ENCODE measurements at places on chromosomes 6 and 20. TPM values are rescaled to one million over a fixed set of nuclear protein-coding genes. Genes with fewer than 3 reads are reported as not detected.

Gene CD93
- total RNA-seq = 0.11 TPM

- H3K27me3 ChIP-seq = no peaks in the 10 kb centered on the region
- no peaks in the 10 kb centered on the region for H3K36me3 ChIP-seq
- H3K4me3 ChIP-seq = no peak overlapping the region
Observed at GRCh38 chr20:62744741-62745191, 36.1 kb downstream of the NTSR1 start.

Gene YTHDF1
- 31.0 TPM for total RNA-seq

DNA sequence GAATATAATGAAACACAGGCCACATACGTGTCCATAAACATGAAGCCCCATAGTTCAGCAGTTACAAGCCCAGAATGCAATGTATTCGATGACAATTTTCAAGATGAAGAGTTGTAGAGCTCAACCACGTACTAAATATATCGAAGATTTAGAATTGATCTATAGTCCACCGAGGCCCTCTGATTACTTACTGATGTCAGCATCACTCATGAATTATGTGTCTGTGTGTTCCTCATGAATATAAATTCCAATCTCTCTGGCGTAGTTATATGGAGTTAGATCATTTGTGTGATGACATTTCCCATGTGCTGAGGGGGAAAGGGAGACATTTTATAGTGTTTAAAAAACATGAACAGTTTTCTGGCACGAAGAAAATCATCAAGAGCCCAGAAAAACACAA lies 97.5 kb downstream of the PFDN4 start:
- no peak overlapping the region for H3K27ac ChIP-seq
- peaks cover 6% of the 10 kb centered on the region for H3K4me1 ChIP-seq
- H3K4me3 ChIP-seq = no peak overlapping the region
- H3K27me3 ChIP-seq = peaks cover 18% of the 10 kb centered on the region
- no peaks in the 10 kb centered on the region for H3K36me3 ChIP-seq

Gene PRDM1
- total RNA-seq = 24.7 TPM

Gene CASS4
- total RNA-seq = 3.7 TPM

Gene WFDC10B
- not detected for total RNA-seq

DNA sequence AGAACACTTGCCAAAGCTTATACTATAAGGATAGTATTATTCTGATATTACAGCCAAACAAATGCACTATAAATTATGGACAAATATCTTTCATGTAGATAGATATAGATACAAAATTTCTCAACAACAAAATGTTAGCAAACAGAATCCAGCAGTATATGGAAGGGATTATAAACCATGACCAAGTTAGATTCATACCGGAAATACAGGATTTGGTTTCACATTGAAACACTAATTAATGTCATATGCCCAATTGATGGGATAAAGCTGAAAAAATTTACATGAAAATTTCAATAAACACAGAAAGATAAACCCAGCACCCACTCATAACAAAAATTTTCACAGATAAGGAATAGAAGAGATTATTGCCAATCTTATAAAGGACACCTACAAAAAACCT lies 770.3 kb upstream of the SLC35B3 start:
- no peaks in the 10 kb centered on the region for H3K4me1 ChIP-seq
- H3K27me3 ChIP-seq = no peaks in the 10 kb centered on the region
- no peak overlapping the region for H3K4me3 ChIP-seq

- no peak for DNase-seq
- H3K27me3 ChIP-seq = no peaks in the 10 kb centered on the region
- H3K4me1 ChIP-seq = no peaks in the 10 kb centered on the region
- H3K4me3 ChIP-seq = no peak overlapping the region
Observed at GRCh38 chr20:9270831-9271230, 201.9 kb downstream of the PLCB4 start.

Gene GMPR
- 0.31 TPM for total RNA-seq

DNA sequence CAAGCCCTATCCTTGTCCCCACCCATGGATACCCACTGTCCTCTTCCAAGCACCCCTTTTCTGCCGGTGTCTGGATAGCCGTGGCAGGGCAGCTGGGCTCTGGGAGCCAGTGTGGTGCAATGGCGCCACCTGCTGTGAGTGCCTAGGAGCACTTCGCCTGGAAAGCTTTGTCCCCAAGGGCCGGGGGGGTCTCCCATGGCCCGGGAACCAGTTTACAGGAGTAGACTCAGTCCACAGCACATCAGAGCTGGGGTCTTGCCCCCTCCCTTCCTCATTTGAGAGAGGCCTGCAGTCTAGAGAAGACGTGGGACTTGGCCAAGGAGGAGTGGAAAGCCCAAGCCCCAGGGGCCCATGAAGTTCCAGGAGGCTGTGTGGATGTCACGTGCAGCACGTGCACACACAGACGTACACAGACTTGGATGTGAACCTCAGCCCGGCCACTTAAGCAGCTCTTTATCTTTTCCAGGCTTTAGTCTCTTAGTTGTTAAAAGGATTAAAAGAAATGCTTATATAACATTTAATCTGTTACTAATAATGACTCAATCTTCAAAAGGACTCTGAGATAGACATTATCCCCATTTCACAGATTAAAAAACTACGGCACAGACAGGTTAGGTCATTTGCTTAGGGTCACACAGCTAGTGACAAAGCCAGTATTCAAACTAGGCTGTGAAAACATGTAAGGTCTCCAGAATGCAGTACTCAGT lies 40.9 kb upstream of the CDH22 start:
- H3K36me3 ChIP-seq = peaks cover 18% of the 10 kb centered on the region
- DNase-seq = peak; percentile 64
- no peak overlapping the region for H3K27ac ChIP-seq

DNA sequence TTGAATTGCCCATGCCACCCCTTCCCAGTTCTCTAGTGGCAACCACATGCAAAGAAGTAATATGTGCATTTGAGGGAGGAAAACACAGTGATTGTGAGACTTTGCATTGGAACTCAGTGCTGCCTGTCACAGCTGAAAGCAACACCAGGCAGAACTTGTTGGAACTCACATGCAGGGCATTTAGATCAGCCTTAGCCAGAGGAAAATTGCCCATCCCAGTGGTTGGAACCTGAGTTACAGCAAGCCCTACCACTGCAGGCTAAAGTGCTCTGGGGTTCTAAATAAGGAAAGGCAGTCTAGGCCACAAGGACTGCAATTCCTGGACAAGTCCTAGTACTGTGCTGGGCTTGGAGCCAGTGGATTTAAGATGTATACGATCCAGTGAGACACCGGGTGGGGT lies 245.3 kb upstream of the UFL1 start:
- no peak for DNase-seq
- no peak overlapping the region for H3K4me3 ChIP-seq
- H3K27me3 ChIP-seq = peaks cover 6% of the 10 kb centered on the region
- H3K36me3 ChIP-seq = no peaks in the 10 kb centered on the region
- no peak overlapping the region for H3K27ac ChIP-seq

- H3K36me3 ChIP-seq = peaks cover 19% of the 10 kb centered on the region
- no peaks in the 10 kb centered on the region for H3K27me3 ChIP-seq
- H3K27ac ChIP-seq = no peak overlapping the region
Observed at GRCh38 chr20:3042625-3043024, 797 bp upstream of the GNRH2 start.

GRCh38 chr6:2809015-2809414 lies 32.6 kb downstream of the SERPINB1 start:
- no peaks in the 10 kb centered on the region for H3K27me3 ChIP-seq
- H3K4me3 ChIP-seq = no peak overlapping the region
- peaks cover 12% of the 10 kb centered on the region for H3K4me1 ChIP-seq
- no peak for DNase-seq

GRCh38 chr6:93940381-93940780 lies 521.0 kb upstream of the EPHA7 start:
- H3K27ac ChIP-seq = no peak overlapping the region
- no peak for DNase-seq
- H3K4me1 ChIP-seq = no peaks in the 10 kb centered on the region
- no peaks in the 10 kb centered on the region for H3K36me3 ChIP-seq
- no peaks in the 10 kb centered on the region for H3K27me3 ChIP-seq
- no peak overlapping the region for H3K4me3 ChIP-seq

DNA sequence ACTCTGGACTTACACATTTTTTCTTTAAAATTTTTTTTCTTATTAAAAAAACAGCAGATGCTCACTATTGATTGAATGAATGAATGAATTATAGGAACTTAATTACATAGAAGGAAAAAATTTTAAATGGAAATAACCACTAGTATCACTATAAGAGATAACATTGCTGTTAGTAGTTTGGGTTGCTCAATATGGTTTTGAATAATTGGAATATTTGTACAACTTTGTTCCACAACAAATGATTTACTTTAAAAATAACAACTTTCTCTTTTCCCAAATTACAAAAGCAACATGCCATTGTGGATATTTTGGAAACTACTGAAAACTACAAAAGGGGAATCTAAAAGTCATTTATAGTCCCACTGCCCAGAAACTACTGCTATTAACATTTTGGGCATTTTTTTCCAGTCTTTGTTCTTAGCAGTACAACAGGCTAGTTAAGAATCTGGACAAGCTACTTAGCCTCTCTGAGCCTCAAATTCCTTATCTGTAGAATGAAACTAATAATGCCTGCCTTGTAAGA lies 61.0 kb upstream of the REV3L start:
- no peak for DNase-seq
- H3K36me3 ChIP-seq = peaks cover 2% of the 10 kb centered on the region
- no peaks in the 10 kb centered on the region for H3K27me3 ChIP-seq

DNA sequence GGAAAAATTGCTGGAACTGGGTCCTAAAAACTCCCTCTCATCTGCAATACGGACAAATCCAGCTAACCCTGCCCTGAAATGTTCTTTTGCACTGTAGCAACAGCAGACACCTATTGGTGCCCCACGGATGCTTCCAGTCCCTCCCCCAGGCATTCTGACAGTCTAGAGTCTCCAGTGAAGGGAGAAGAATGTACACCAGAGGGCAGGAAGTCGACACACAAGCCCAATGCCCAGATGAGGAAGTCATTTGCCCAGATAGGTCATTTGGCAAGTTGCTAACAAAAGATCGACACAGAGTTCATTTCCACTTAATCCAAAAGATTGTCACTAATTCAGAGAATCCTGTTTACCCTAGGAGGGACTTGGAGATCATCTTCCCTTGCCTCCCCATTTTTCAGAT lies 293.0 kb upstream of the PRDM1 start:
- no peak overlapping the region for H3K27ac ChIP-seq
- no peak overlapping the region for H3K4me3 ChIP-seq
- H3K27me3 ChIP-seq = no peaks in the 10 kb centered on the region
- no peak for DNase-seq
- no peaks in the 10 kb centered on the region for H3K36me3 ChIP-seq
- peaks cover 38% of the 10 kb centered on the region for H3K4me1 ChIP-seq

Gene MYB
- 50.9 TPM for total RNA-seq

DNA sequence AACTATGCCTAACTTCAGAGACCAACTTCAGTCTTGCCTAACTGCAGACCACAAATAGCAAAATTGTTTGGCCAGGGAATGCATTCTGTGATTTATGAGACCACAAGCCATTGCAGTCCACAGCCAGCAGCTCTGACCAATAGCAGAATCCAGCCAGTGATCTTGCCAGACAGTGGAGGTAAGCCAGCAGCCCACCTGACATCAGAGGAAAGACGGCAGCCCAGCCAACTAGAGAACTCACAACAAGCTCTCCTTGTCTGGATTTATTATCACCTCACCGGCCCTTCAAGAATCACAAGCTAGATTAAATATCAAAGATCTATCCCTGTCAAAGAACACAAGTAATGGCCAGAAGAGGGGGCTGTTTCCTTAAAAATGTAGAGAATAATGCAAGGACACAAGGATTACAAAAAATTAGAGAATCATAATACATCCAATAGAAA lies 66.5 kb upstream of the SLC35F1 start:
- no peak overlapping the region for H3K27ac ChIP-seq
- no peaks in the 10 kb centered on the region for H3K4me1 ChIP-seq
- no peak overlapping the region for H3K4me3 ChIP-seq
- peaks cover 3% of the 10 kb centered on the region for H3K27me3 ChIP-seq
- no peak for DNase-seq

DNA sequence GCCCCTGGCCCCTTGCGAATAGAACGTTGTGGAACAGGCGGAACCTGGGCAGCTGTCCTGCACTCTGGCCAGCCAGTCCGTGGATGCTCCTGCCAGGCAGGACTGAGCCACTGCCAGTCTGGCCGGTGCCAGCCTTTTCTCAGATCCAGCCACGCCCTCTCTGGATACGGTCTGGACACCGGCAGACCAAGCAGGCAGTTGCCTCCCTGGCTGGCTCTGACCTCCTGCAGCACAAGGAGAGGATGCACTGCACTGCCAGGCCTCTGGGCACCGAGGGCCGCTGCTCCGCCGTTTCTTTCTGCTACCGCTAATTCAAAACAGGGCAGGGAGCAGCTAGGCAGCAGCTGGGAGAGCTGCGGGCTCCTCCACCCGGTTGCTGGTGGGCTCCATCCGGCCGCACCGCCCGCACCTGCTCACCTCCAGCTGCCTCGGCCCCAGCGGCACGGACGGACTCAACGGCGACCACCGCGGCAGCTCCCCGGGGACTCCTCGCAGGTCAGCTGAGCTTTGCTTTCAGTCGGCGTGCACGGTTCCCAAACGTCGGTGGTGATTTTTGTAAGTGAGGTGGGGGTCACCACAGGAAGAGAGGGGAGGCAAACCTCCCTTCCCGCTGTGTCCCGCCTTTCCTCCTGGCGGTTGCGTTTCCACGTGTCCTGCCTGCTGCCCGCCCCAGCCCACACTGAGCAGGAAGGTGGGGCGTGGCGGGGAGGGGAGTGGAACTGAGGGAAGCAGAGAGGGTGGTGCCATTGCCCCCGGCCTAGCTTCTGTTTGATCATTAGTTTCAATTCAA lies 30.3 kb upstream of the AFDN start:
- H3K4me1 ChIP-seq = peaks cover 3% of the 10 kb centered on the region
- no peak overlapping the region for H3K27ac ChIP-seq
- H3K36me3 ChIP-seq = no peaks in the 10 kb centered on the region
- H3K27me3 ChIP-seq = peaks cover 36% of the 10 kb centered on the region
- H3K4me3 ChIP-seq = peak overlapping the region; percentile 20

GRCh38 chr20:50872560-50873425 lies 58.4 kb downstream of the ADNP start:
- H3K4me1 ChIP-seq = no peaks in the 10 kb centered on the region
- H3K27me3 ChIP-seq = no peaks in the 10 kb centered on the region
- DNase-seq = no peak
- H3K27ac ChIP-seq = no peak overlapping the region
- no peak overlapping the region for H3K4me3 ChIP-seq
- peaks cover 3% of the 10 kb centered on the region for H3K36me3 ChIP-seq

Gene PRICKLE4
- not detected for total RNA-seq

Gene C20orf141
- total RNA-seq = not detected

Measured in activated CD8-positive, alpha-beta T cell treated with anti-CD3 and anti-CD28 coated beads for 36 hours (primary cell).